Left kidney (tissue), 8 donors: ENCODE measurements at places on chromosomes 16 and 17.
A peak's percentile ranks its signal among the peaks of the same experiment; 100 is the strongest.

- no peak for DNase-seq
These were observed 10.6 kb downstream of the MIEN1 start for GRCh38 chr17:39719563-39720355.

DNA sequence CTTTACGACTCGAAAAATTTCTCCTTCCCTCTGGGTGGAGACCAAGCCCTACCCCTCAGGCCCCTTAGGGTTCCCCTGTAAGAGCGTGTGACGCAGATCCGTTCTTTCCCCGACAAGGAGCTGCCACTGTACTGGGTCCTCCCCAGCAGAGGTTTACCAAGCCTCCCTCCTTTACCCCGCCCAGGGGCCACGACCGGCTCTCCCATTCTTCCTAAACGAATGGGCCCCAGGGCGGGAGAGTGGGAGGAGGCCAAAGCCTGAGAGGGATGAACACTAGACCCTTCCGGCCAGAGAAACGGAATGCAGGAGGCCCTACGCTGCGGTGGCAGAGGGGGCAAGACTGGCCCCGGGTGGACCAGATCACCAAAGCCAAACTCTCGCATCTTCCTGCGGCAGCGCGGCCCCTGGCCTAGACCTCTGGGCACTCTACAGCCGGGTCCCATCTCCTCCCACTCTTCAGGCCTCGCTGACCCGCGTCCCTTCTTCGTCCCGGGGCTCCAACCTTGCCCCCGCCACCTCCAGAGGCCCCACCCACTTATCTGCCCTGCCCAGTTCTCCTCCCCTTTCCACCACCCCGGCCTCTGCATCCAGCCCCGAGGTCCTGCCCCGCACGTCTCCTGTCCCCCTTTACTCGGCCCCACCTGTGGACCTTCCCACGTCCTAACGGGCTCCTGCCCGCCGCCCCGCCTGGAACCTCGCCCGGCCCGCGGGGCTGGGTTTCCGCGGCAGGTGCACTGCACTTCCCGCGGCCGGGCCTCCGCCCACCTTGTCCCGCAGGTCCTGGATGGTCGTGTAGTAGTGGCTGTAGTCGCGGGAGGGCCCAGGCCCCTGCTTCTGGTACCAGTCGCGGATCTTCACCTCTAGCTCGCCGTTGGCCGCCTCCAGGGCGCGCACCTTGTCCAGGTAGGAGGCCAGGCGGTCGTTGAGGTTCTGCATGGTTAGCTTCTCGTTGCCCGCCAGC, 765 bp downstream of the KRT19 start:
- no peak for DNase-seq

DNA sequence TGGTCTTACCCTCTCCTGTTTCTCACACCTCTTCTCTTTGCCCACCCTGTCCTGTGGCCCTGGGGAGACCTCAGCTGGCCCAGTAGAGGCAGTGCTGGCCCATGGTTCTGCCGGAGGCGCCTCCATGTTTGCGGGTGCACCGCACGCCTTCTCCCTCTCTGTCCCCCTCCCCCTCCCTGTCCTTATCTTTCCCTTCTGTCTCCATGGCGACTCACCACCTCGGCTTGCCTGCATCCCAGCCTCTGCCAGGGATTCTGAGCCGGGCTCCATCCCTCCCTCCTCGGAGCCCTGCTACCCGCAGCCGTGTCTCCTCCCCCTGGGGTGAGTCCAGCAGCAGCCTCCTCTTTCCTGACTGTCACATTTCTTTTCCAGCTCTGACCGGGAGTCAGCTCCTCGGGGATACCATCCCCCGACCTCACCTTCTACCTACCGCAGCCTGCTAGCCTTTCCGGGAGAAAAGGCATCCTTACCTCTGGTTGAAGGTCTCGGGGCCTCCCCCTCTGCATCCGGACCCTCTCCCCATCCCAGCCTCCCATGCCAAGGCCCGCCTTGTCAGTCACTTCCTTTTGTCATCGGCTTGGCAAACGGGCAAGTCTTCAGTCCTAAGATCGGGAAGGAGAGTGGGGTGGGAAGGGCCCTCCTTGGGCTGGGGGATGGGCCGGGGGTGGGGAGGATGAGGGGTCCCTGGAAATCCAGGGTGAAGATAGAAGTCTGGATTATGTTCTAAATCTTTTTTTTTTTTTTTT, at the start of gene RNF112:
RNF112 (plus strand) TSS at position 358 of the 746 bp plus-strand sequence; CDS start at position 535, 177 bp downstream.
- DNase-seq = no peak

DNA sequence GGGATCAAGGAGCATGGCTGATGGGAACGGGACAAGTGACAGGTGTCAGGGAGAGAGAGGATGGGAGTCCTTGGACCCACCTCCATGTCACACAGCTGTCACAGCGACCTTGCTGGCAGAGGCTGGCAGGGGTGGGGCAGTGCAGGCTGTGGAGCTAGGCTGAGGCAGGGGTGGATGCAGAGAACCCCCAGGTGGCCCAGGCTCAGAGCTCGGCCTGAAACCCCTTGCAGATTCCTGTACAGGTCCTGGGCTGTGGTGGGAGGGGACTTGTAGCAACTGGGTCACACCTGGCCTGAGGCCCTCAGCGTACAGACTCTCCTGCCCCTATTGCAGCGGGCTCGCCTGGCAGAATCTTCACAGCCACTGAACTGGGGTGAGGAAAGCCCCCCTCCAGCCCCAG, 174.1 kb downstream of the NTN1 start:
- no peak for DNase-seq

DNA sequence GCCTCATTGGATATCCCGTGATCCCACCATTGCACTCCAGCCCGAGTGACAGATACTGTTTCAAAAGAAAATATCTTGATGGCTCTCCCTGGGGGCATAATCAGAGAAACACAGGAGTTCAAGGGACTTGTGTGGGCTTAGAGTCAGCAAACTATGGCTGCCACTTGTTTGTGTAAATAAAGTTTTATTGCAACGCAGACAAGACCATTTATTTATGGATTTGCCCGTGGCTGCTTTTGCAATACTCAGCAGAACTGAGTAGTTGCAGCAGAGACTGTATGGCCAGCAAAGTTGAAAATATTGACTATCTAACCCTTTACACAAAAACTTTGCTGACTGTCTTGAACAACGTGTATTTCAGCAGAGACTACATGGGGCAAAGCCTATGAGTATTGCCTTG, 75.5 kb upstream of the GPRC5B start:
- DNase-seq = no peak

- DNase-seq = no peak
These were observed 4.3 kb downstream of the POLG2 start for GRCh38 chr17:64492481-64493109.

DNA sequence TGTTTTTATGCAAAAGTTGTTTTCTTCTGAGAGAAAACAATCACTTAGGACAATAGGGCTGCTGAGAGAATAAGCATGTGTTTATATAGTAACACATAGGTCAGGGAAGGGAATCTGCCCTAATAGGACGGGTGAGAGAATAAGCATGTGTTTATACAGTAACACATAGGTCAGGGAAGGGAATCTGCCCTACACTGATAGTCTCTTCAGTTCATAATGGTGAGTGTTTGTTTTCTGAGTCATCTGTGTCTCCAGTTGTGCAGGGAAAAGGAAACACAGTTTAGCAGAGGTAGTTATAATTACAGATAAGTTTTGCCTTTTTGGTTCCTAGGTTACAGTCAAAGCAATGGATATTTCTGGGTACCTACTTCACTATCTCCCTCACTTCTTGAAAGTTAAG, 252.3 kb upstream of the CA10 start:
- no peak for DNase-seq

GRCh38 chr17:4536742-4537411, 18.3 kb downstream of the MYBBP1A start:
- DNase-seq = no peak

GRCh38 chr16:55184052-55184451, 140.0 kb upstream of the IRX6 start:
- DNase-seq = no peak

GRCh38 chr17:81558941-81559806, 7.0 kb upstream of the FAAP100 start:
- no peak for DNase-seq

- no peak for DNase-seq
These were observed 190.9 kb downstream of the RAB11FIP4 start for GRCh38 chr17:31582151-31582907.

DNA sequence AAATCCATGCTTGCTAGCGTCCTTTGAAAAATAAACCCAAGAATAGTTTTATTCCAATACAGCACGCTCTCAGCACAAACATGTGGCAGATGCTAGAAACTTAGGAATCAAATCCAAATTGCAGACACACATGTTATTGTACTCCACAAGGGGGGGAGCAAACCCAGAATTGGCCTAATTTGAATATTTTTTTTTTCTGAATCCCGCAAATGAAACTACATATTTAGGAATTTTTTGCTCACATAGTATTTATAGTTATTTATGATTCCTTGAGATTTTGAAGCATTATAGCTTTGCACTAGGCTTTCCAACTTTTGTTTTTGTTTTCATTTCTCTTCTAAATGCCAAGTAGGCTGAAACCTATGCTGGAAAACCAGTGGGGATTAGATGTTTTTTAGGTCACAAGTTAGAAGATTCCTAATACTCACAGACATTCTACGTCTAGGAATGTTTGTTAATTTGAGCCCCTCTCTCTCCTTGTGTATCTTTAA, 59.3 kb upstream of the CDH11 start:
- peak; percentile 48 for DNase-seq

GRCh38 chr17:31754239-31754945, 104.7 kb downstream of the COPRS start:
- no peak for DNase-seq

DNA sequence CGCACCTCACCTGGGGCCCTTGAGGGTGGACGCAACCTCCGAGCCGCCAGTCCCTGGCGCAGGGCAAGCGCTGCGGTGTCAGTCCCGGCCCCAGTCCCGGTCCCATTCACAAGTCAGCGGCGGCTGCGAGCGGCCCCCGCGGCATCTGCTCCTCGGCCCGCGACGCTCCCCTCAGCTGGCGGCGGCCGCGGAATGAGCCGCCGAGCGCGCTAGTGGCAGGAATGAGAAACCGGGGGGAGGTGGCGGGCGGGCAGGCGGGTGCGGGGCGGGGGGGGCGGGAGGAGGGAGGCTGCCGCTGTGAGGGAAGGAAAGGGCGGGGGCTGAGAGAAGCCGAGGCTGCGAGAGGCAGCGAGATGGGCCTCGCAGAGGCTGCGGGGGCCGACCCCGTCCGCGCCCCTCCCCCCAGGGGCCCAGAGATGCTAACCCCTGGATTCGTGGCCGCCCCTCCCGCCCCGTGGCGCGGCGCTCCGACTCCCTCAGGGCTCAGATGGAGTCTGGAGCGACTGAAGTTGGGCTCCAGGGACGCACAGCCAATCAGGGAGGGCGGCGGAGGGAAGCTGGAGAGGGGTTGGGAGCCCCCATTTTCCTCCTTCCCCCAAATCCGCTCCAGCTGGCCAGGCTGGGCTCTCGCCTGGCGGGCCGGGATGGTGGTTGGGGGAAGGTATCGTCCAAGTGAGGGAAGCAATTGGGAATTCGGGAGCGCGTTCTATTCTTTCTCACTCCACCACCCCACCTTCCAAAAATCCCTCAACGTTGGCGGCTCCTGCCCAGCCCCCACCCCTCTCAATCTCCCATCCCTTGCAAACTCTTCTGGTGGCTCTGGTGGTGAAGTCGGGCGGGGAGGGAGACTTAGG, at the start of gene CDH11:
CDH11 (minus strand) TSS at position 194 of the 854 bp plus-strand sequence. CDS start 117,194 bp downstream, outside the sequence.
- peak; percentile 80 for DNase-seq

DNA sequence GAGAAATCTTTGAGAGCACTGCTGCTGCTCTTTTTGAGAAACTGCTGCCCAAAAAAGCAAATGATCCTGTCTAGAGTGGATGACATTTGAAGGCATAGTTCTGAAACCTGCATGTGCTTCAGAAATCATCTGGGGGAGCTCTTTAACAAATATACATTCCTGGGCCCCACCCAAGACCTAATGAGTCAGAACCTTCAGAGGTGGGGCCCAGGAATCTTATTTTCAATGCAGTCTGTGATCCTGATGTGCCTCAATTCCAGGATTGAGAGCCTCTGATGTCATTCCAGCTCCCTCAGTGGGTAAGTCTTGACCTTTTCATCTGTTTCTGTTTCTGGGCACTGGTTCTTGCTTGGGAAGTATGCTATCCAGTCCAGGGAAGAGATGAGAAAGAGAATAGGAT, 42.3 kb downstream of the HNF1B start:
- no peak for DNase-seq

- no peak for DNase-seq
These were observed 23.5 kb downstream of the LGALS3BP start for GRCh38 chr17:78956254-78956653.

DNA sequence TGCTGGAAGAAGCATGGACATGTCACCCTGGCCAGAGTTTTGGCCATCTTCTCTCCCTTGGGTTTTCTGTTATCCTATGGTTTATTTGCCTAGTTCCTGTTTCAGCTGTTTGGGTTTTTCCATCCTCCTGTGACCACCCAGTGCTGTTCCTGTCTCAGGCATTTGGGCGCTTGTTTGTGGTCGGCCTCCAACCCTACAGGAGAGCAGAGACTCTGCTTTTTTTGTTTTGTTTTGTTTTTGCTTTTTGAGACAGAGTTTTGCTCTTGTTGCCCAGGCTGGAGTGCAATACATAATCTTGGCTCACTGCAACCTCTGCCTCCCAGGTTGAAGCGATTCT, 3.3 kb upstream of the ZC3H7A start:
- no peak for DNase-seq

GRCh38 chr16:56279132-56279531, 87.8 kb downstream of the GNAO1 start:
- no peak for DNase-seq

GRCh38 chr17:17830740-17831207, 6.0 kb downstream of the SREBF1 start:
- no peak for DNase-seq

DNA sequence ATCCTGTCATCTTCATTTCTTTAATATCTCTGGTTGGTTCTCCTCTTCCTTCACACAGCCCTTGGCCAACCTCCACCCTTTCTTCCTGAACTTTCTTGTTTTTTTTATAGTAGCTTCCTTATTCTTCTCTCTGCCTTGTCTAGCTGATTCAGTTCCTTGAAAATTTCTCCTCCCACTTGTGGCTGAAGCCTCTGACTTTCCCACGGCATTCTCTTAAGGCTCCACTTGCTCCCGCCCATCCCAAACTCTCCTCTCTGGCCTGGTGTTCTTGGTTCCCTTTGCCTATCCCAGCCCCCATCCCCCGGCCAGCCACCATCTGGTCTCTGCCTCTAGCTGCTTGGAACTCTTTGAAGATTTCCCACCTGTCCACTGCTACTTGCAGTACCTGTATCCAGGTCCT, 29.1 kb downstream of the NLRP1 start:
- no peak for DNase-seq

DNA sequence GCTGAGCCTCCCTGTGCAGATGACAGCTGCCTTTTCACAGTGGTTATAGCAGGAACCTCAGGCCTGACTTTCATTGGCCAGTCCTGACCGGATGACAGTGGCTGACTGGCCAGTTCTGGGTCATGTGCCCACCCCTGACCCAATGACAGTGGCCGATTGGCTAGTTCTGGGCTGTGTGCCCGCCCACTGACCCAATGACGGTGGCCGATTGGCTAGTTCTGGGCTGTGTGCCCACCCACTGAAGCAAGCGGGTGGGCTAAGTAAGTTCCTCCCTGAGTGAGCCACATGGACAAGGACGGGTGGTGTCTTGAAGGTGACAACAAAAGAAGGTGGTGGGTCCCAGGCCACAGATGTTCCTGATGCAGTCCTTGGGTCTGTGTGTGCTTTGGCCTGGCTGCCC, 9.5 kb downstream of the DEF8 start:
- no peak for DNase-seq

DNA sequence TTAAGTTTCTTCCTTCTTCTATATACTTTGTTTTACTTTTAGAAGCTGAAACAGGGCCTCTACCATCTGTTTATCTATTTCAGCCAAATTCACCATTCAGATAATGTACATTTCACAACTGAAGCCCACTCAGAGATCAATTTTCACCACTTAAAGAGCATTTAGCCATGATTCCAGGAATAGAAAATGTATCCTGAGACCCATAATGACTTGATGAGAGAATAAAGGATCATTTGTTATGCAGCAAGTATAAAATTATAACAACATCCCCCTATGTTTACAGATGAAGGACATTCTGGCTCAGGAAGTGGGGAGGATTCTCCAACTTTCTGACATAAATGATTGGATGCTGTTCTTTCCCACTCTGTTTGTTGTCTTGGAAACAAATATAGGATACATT, 962.1 kb upstream of the EEF2KMT start:
- no peak for DNase-seq
